ENCODE measurements at places on chromosomes 12 and 14. TPM values are rescaled to one million over a fixed set of nuclear protein-coding genes. Genes with fewer than 3 reads are reported as not detected.

GRCh38 chr12:33575346-33575745 lies 135.7 kb upstream of the SYT10 start:
- DNase-seq: no peak

- DNase-seq: peak; percentile 76
Observed at GRCh38 chr12:98644433-98644711, 216 bp downstream of the IKBIP start.

DNA sequence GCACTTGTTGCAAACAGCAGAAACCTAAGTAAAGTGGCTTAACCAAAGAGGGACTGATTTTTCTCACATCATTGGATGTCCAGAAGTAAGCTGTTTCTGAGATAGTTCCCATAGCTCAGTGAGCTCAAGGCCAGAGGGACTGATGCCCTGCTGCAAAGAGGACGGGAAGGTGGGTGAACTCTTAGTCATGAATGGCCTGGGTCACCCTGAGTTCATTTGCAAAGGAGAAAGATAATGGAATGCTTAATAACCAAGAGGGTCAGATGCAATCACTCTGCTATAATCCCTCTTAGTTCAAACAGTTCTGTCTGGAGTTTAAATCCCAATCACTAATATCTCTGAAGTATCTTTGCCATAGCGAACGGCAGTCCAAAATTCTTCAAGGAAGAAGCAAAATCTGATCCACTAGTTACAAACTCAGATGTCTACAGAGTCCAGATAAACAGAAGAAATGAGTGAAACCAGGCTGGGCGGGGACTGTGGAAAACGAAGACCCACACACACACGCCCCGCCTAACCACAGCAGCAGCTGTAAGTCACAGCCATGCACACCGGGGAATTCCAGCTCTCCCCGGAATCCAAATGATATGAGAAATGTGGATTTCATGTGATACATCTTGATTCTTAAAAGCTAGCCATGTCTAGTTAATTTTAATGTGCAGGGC lies 289.5 kb downstream of the TMEM132D start:
- no peak for DNase-seq

FIGNL2 gene
- not detected for total RNA-seq

B4GALNT3 gene
- 7.3 TPM for total RNA-seq

DNA sequence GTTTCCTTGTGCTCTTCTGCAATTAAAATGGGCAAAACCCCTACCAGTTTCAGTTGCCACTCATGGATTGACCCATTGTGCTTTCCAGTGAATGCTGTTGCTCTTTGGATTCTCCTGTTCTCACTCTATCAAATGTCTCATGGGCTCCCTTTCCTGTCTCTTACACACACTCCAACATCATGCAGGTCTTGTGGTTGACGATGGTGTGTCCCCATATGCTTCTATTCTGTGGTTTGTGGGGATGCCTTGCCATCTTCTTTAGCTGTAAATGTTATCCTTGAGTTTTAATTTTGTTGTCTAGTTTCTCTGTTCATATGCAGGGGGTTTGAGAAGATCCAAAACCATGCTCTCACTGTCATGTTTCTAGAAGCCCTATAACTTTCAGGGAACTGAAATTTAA lies 31.9 kb upstream of the FBXO34 start:
- DNase-seq: no peak

DNA sequence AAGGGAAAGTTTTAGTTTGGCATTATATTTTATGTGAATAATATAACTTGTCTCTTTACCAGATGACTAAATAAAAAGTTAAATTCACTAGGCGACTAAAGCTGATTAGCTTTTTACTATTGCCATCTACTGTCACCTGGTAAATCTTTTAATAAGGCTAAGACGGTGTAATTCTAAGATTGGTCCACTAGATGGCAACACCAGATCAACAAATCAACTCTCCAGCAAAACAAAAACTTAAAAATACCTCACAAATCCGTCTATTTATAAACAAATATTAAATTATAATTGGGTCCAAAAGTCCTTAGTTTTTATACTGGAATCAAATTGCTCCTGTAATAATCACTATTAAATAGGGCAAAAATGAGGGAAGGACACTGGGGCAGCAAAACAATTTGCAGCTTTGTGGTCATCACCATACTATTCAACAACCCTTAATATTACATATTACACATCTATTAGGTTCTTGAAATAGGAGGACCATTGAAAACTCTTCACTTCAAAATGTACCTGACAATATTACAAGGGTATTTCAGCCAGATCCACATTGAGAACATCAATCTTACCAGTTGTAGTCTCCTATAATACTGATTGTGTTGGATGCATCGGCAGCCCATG lies 47.9 kb downstream of the GALC start:
- DNase-seq: no peak

GRCh38 chr12:28645436-28645835 lies 455.2 kb downstream of the CCDC91 start:
- DNase-seq: no peak

TEX52 gene
- total RNA-seq: not detected

DNA sequence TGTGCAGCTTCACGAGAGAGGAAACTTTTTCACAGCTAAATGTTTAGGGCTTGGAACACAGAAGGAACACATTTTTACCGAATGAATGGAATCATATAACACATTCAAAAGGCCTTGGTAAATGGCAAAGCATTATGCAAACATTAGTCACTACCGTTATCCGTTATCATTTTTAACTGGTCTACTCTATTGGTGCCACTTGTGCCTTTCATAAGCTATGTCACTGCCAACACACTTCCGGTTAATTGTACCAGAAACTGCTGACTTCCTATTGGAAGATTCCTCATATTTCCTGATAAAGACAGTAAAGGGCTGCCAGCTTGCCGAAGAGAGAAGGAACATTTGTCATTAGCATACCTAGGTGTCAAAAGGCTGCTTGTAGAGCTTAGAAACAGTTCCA lies 169.2 kb downstream of the APAF1 start:
- DNase-seq: no peak

DNA sequence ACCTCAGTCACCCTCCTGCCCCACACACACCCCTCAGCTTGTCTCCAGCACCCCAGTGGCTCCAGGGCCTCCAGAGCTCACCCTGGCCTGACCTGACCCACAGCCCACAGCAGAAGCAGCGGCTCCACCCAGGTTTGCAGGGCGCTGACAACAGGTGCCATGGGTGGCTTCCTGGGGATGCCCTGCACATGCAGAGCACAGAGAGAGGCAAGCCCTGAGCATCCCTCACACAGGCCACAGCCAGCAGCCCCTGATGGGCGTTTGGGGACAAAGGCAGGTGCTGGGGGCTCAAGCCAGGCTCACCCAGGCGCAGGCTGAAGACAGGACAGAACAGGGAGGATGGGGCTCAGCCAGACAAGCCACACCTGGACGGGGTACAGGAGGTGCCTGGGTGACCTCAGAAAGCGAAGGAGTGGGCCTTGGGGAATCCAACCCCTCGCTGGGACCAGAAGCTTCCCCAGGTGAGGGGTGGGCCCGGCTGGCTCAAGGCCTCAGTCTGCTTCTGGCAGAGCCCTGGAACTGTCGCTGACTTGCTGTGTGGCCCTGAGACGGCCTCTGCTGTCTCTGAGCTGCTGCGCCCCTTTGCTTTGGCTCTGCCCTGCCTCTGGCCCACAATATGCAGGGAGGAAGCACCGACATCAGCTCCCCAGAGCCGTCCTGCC lies 10.6 kb downstream of the ARL6IP4 start:
- no peak for DNase-seq

GRCh38 chr12:79252358-79253075 lies 387.9 kb downstream of the SYT1 start:
- peak; percentile 61 for DNase-seq

AMDHD1 gene
- 0.37 TPM for total RNA-seq

- no peak for DNase-seq
Observed at GRCh38 chr12:46573347-46573658, 200.7 kb upstream of the SLC38A2 start.

- no peak for DNase-seq
Observed at GRCh38 chr14:22304326-22304725, 284.7 kb downstream of the DAD1 start.

DNA sequence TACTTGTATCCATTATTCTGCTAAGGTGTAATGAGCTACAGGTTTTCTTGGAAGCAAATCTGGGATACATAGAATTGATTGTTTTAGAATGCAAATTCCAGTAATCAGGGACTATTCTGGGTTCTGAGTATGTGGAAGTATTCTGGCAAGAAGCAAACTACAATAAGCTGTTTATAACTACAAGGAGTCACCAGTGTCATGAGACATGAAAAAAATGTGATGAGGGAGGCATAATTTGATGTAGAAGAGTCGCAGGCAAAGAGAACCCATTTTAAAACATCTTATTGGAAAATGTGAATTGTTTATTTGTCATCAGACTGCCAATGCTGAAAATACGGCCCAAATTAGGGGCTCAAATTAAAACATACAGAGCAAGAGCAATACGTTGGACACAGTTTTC lies 321.8 kb upstream of the E2F7 start:
- no peak for DNase-seq

TAS2R46 gene
- 0.11 TPM for total RNA-seq
